ENCODE measurements at places on chromosomes 3 and 15.

DNA sequence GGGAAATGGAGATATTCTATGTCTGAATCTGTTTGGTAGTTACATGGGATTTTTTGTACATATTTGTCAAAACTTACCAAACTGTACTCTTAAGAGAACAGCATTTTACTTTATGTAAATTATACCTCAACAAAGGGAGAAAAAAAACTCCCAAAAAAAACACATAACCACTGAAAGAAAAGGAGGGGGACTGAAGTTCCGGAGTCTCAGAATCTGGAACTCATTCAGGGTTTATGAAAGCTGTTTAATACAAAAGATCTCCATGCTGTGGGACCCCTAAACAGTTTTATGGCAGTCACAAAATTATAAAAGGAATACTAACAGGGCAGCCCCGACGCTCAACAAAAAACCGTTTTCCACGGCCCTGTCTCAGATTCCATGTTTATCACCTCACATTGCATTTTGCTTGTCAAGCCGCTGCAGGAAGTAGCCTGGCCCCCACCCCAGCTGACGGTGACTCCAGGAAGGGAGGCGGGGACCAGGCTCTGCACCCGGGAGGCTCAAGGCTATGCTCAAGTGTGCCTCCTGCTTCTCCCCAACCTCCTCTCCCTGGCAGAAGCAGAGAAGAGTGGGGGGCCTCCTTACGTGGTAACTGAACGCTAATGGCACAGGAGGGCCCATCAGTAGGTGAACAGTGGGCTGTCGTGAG is 29.3 kb downstream of the RFT1 start:
- DNase-seq = no peak

- DNase-seq = no peak
These were observed 67.9 kb upstream of the UNC13C start for GRCh38 chr15:53910236-53910849.

DNA sequence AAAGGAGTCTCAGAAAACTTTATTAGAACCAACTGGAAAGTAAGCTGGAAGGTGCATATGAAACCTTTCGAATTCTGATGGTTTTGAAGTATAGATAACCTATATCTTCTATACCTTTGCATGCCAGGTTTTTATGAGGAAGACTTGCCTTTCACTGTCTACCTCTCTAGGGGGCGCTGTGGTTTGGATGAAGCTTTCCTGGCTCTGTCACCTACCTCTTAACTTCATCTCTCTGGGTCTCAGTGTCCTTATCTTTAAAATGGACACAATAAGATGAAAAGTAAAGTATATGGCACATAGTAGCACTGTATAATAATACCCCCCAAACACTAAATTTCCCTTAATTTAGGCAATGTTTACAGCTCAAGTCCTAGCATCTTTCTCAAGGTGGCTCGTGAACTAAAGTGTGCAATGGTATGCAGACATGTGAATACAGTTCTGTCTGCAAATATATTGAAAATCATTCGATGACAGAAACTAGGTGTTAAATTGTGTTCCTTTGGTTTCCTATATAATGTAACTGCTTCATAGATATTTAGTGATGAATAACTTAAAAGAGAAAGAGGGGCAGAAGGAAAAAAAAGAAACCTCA is 314.3 kb downstream of the CHST2 start:
- DNase-seq = no peak

DNA sequence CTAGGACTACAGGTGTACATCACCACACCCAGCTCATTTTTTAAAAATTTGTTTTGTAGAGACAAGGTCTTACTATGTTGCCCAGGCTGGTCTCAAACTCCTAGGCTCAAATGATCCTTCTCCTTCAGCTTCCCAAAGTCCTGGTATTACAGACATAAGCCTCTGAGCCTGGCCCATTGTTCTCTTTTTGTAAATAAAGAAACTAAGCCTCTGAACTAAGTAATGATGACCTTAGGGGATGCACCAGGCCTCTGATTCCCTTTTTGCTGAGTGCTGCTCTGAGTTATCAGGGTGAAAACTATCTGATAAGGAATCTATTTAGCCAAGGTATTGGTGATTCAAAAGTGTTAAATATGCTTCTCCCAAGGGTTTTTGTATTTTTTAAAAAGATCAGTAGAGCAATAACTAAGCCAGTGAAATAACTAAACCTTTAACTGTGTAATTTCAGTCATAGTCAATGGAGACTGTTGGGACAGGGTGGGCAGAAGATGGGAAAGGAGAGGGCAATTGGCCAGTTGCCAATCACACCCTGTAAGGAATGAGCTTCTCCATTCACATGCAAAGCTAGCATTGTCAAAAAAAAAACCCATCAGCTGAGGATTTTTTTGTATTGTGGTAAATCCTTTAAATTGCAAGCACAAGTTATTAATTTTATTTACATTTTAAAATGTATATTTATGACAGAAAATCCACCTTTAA is 194.8 kb upstream of the PFN2 start:
- no peak for DNase-seq

GRCh38 chr15:41558400-41559238 is at the start of gene TYRO3:
Gene TYRO3, plus strand, starts transcription at chr15:41559212. Its CDS starts 46 bp downstream, at chr15:41559258.
- peak; percentile 59 for DNase-seq

DNA sequence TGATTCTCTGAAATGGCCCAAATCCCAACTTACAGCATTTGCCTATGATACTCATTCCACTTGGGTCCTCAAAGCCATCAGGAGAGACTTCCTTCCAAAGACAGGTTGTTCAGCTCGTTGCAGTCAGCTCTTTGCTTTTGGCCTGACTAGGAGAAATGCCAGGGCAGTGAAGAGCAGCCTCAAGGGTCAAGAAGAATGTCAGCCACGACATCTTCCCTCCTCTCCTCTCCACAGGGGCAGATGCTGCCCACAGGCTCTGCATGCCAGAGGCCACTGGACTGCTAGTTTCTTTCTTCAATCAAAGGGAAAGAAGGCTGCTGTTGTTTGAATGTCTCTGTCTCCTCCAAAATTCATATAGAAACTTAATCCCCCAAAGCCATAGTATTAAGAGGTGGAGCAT is 201.7 kb upstream of the PFN2 start:
- DNase-seq = no peak

DNA sequence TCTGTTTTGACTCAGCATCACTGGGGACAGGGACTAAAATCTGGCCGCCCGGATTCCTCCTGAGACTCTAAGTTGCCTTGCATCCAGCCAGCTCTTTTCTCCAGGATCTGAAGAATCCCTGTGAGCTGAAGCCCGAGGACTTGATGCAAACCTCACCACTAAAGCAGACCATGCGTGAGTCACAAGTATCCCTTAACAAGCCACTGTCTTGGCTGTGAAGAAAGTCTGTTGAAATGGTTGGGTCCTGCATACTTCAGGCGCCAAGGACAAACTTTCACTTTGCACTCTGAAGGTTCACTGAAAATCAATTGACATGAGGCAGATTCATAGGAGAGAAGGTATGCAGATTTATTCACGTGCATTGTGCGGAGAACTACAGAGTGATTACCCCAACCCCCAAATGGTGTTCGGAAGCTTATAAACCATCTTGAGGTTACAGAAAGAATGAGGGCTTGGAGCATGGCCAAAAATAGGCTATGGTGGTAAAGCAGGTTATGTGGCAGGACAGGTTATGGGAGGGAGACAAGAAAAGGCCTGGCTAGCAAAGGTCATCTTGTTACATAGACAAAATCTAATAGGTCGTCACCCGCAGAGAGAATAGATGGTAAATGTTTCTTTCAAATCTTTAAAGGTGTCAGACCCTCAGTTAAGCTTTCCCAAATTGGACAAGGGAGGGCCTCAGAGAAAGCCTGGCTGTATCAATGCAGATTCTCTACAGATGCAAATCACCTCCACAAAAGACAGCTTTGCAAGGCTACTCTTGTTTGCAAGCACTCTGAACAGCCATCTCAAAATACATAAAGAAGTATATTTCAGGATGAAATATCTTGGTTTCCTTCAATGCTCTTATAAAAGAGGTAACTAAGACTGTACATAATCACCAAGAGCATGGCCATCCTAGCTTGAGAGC is 126.3 kb upstream of the PLAAT1 start:
- no peak for DNase-seq

DNA sequence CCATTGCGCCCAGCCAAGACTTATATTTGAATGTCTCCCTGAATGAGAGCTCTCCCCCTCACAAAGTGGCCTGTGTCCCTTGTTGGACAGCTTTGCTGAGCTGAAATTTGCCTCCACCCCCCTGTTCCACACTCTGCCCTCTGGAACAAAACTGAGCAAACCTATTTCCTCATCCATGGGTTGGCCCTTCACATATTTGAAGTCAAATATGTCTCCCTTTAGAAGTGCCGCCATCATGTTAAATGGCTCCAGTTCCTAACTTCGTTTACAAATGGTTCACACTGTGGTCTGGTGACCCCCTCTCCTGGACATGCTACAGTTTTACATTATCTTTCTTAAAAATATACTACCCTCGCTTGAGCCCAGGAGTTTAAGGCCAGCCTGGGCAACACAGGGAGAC is 4.6 kb downstream of the PLIN1 start:
- no peak for DNase-seq

GRCh38 chr3:33174711-33175414 is 43.7 kb downstream of the SUSD5 start:
- DNase-seq = no peak

- peak; percentile 94 for DNase-seq
These were observed 21.1 kb upstream of the GP9 start for GRCh38 chr3:129039271-129040038.

DNA sequence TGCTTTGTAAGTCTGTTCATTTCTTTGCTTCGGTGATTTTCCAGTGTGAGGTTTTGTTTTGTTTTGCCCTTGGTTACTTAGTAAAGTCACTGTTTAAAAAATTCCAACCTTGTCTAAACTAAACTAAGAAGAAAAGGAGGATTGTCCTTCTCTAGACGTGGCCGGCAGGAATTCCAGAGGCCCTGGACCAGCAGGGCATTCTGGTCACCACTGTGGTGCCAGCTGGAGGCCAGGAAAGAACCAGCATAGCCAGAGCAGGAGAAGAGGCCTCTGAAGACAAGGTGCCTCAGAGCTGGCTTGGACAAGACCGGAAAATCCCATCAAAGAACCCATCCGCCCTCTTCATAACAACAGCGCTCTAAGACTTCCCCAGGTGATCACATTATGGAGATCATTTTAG is 8.2 kb downstream of the PLOD2 start:
- DNase-seq = no peak

DNA sequence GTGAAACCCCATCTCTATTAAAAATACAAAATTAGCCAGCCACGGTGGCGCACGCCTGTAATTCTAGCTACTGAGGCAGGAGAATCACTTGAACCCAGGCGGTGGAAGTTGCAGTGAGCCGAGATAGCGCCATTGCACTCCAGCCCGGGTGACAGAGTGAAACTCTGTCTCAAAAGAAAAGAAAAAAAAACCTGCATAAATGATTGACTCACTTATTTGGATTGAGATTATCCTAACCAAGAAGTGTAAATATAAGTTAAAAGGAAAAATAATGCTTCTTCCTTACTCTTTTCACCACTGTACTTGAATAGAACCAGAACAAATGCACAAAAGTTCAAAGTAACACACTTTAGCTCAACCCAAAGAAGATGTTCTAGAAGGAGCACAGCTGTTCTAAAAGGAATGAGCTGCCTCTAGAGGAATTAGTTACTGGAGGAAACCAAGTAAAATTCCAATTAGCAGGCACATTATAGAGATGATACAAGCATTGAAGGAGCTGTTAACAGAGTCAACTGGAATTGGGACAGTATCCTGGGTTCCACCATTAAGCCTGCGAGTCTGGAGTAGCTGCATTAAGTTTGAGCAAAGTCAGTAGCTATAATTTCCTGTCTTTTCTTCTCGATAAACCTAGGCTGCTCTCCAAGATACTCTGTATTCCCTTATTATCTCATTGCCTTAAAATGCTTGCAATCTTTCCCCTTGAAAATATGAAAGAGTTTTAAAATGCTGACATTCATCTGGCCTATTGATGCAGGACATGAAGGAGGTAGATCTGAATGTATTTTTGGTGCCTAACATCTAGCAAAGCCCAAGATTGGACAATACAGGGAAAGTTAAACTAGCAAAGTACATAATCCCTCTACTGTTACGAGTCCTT is 9.5 kb downstream of the MTHFS start:
- DNase-seq = no peak

DNA sequence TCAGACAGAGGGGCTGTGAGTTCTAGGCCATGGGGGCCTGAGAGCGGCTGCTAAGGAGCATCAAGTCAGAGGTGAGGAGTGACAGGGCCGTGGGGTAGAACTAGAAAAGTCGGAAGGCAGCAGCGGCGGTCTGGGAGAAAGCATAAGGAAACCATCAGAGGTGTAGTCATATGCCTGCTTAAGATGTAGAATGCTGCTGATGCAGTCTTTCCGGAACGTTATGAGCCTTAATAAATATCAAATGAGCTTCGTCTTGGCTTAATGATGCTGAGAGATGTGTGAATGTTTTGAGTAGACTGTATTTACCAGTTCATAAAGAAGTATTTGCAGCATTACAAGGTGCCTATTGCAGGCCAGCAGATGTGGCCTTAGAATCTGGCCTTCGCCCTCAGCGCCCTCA is 15.2 kb downstream of the ATG7 start:
- DNase-seq = no peak

GRCh38 chr15:72961346-72961745 is 90.9 kb upstream of the NEO1 start:
- no peak for DNase-seq

GRCh38 chr15:73777741-73778140 is 24.6 kb upstream of the INSYN1 start:
- DNase-seq = no peak
